Hematopoietic multipotent progenitor cell treated with erythropoietin and hydrocortisone succinate and interleukin-3 and kit ligand, for 8 days (in vitro differentiated cells): ENCODE measurements at places on chromosomes 7 and 10.

- DNase-seq, result no peak
Observed at GRCh38 chr7:116150588-116150987, 59.8 kb upstream of the TES start.

DNA sequence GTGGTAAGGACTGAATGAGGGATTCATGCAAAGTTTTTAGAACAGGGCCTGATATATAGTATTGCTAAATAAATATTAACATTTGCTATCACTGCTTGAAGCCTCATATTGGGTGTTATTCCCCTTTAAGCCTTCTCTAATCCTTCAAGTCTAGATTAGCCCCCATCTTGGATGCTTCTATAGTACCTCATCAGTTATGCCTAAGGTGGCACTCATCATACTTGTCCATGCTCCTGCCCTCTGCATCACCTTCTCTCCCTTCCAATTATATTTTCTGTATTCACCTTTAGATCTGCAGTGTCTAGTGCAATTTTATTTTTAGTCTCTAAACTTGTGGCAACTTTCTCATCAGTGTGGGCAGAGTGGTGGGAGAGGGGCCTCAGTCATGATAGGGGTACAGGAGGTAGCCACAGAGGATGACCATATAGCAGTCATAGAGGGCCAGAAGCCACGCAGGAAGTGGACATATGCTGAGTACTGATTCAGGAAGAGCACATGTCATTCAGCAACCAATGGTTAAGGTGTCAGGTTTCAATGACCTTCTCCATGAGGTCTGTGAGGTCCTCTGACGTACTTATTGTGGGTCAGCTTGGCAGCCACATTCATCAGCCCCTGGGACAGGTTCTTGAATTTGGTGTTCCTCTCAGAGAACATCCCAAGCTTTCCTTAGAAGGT, 2.5 kb downstream of the ENTPD1 start:
- no peak for DNase-seq

DNA sequence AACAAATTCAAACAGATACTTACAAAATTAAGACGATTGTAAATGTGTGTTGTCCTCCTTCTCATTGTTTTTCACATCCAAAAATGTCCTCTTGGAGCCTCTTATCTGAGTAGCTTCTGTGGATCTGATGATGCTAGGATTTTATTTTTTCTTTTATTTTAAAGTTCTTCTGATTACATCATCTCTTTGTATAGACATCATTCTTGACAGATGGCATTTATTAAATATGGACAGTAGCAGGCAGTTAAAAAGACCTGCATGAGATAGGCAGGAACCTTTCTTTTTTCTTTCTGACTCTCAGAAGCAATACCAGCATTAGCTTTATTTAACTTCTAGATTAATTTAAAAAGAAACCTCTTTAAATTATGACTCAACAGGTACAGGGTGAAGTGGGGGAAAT, at the start of gene RPA3:
Gene RPA3, minus strand, starts transcription at position 116 of the 400 bp plus-strand sequence. CDS start 78,189 bp downstream, outside the sequence.
- DNase-seq, result no peak

DNA sequence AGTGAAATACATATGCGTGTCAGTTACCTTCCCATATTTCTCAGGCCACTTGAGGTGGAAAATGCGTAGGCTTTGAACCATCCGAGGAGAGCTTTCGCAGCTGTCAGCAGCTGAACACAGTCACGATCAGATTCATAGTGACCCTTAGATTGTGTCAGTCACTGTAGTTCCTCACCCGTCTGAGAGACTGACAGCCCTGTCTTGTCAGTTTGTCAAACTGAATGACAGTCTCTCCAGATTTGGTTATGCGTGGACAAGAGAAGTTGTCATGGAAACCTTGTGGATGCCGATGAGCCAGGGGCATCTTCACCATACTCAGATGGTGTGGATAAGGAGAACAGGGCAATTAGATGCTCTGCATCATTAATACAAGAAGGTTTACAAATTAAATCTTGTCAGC, 546.3 kb downstream of the TYW1 start:
- DNase-seq, result no peak

DNA sequence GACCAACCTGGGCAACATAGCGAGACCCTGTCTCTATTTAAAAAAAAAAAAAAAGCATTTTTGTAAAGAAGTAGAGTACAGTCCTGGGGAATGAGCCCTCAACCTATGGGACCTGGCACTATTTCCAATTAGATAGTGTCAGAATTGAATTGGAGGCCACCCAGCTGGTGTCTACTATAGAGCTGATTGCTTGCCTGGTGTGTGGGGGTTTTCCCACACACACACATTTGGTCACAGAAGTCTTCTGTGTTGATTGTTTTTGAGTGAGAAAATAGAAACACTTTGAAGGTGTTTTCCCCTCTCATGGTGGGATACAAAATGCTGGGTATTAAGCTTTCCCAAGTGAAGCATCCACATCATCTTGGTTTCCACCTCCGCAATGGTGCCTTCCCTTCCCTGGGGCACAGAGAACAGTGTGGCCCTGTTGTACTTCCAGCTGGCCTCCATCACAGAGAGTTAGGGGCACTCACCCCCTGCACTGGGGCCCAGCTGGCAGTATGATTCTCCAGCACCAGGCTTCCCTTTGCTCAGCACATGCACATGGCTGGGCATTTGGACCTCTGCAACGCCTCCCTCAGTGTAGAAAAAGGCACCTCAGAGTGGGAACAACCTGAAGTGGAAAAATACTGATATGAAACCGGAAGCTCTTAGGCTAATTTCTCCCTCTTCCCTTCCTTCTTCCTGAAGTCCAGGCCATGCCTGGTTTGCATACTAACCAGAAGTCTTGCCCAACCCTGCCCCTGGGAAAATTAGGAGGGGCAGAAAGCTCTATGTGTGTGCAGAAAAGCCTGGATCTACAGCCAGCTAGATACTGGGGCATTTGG, 10.7 kb upstream of the NFKB2 start:
- DNase-seq, result no peak

- no peak for DNase-seq
Observed at GRCh38 chr10:727162-727790, 37.8 kb upstream of the DIP2C start.

DNA sequence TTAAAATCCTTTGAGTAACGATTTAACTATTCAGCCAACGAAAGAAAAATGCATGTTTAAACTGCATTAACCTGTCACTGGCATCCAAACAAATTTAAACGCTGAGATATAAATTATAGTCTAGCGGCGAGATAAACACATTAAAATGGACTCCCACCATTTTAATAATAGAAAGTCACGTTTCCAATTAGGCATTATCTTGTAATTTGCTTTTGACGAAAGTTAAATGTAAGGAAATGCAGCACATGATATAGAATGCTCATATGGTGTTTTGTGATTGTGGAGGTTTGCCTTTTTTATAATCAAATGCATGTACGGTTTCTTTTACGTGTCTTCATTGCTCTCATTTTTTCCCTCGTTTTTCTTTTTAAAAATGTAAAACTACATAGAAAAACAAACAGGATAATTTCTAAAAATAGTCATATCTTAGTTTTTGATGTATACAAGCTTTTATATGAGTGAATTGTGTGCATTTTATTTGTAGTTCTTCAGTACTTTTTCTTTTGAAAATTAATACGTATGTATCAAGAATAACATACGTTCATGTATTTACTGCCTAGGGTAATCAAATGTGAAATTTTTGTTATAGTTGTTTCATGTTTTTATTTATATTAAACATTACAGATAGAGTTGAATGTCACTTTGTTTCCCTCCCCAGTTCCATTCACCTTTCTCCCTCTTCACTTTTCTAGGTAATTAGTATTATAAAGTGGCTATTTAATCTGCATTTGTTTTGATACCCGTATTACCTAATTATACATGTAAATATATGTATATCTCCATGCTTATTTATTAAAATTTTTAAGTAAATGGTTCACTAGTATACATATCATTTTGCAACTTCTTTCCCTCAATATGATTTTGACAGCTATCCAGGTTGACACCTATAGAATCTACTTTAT, 1.1 kb upstream of the KLF14 start:
- peak; percentile 20 for DNase-seq

DNA sequence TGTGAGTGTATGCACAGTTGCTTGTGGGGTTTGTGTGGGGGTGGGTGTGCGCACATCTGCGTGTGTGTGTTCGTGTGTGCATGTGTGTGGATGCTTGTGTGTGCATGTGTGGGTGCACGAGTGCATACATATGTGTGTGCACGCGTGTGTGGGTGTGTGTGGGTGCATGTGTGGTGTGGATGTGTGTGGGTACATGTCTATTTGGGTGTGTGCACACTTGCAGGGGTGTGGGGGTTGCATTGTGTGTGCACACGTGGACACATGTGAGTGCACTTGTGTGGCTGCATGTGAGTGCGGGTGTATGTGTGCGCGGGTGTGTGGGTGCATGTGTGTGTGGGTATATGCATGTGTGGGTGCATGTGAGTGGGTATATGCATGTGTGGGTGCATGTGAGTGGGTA, 73.7 kb downstream of the NKX6-2 start:
- no peak for DNase-seq

DNA sequence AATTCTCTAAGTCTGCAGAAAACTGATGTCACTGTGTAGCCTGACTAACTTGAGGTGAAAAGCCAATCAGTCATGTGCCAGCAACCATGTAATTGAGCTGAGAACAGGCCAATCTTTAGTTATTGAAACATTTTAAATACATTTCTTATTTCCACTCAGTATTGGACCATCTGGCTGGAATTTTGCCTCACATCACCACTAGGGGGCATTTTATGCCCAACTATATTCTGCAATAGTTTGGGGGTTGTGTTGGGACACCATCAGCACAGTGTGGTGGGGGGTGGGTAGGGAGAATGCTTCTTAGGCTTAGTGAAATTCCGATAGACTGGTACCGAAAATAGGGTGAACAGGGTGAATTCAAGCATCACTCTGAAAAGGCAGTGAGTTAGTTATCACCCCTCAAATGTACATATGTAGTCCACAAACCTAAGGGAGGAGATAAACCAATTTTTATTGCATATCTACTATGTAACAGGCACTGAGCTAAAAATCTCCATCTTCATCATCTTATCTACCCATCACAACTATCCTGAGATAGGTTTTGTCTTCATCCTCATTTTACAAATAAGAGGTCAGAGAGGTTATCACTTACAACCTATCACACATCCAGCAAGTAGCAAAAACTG, 17.8 kb downstream of the NPSR1 start:
- DNase-seq, result peak; percentile 4

DNA sequence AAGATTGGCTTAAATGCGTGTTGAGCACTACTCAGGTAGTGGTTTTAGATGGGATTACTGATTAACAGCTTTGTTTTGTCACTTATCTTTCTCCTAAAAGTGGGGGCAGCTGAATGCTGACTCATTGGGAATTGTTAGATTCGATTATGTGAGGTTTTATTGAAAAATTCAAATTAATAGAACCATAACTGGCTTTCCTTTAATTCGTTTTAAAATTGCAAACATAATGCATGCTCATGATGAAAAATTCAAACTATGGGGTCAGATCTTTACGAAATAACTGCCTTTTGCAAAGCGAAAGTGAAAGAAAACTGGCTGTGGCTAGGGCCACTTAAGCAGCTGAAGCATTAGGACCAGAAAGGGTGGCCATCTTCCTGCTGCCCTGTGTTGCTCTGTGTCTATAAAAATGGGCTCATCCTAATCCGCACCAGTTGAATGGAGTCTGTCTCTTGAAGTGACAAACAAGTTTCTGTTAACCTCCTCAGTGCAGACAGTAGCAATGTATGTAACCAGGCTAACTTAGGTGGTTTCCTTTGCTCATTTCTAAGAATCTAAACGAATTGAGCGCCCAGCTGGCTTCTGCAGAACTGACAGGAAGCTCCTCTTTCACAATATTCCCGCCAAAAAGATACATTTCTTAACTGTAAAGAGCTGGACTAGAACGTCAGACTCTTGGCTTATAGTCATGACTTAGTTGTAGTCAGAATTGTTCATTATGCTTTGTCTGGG, 27.8 kb downstream of the DENND10 start:
- DNase-seq, result peak; percentile 62

- DNase-seq, result no peak
Observed at GRCh38 chr7:43481902-43482678, 100.8 kb upstream of the STK17A start.

GRCh38 chr10:119801998-119802538, 70.6 kb downstream of the MCMBP start:
- no peak for DNase-seq
